ENCODE measurements at places on chromosomes 3 and 15.
A peak's percentile ranks its signal among the peaks of the same experiment; 100 is the strongest.

GRCh38 chr3:50111757-50112156 lies 23.0 kb downstream of the RBM5 start:
- DNase-seq, result no peak

- no peak for DNase-seq
Observed at GRCh38 chr3:41239587-41239986, 40.3 kb downstream of the CTNNB1 start.

GRCh38 chr3:142319094-142319493 lies 93.7 kb upstream of the GK5 start:
- no peak for DNase-seq

DNA sequence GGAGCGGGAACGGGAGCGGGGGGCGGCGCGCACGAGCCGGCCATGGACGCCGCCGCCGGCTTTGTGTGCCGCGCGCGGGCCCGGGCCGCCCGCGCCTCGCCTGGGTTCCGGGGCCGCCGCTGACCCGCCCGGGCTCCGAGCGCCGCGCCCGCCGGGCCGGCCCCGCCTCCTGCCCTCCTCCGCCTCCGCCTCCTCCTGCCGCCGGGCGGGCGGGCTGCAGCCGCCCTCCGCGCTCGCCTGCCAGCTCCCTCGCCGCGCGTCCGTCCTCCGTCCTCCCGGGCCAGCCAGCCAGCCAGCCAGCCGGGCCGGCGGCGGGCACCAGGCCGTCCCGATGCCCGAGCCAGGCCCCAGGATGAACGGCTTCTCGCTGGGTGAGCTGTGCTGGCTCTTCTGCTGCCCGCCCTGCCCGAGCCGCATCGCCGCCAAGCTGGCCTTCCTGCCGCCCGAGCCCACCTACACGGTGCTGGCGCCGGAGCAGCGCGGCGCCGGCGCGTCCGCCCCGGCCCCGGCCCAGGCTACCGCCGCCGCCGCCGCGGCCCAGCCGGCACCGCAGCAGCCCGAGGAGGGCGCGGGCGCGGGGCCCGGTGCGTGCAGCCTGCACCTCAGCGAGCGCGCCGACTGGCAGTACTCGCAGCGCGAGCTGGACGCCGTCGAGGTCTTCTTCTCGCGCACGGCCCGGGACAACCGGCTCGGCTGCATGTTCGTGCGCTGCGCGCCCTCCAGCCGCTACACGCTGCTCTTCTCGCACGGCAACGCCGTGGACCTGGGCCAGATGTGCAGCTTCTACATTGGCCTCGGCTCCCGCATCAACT lies at the start of gene ABHD17C:
Gene ABHD17C, plus strand, starts transcription at position 212 of the 812 bp plus-strand sequence. Its CDS starts 120 bp downstream, at position 332.
- DNase-seq, result peak; percentile 39

DNA sequence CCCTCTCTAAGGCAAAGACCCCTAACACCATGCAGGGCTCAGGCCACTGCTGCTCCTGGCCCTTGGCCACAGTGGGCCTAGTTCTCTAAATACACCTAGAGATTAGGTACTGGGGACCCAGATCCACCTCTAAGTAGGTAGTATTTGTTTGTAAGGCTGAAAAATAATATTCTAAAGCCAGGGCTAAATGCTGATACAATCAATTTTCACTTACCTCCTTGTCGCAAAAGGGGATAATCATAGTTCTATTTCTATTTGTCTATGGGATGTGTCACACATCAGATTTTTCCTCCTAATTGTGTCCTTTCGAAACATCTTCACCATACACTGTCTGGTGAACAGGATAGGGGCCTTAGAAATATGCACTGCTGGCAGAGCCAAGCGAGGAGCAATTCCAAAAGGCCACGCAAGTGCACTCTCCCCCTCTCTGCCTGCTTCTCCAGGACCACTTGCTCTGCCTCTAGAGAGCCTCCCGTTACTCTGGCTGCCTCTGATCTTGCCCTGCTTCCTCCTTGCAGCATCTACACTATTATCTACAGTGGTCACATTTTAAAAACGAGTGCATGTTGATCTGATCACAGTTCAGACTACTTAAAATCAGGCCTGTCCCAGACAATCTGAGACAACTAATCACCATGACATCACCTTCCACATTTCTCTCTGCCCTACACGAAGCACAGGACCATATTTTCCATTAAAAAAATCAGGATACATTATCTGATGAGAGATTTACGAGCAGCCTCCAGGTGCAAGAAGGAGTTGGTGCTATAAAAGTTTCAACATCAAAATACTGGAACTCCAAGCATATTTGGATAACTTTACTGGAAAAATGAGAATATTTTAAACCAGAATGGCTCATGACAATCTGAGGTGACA lies 115.4 kb downstream of the MYLK start:
- no peak for DNase-seq

GRCh38 chr3:64799606-64800005 lies 111.8 kb upstream of the ADAMTS9 start:
- DNase-seq, result no peak

- no peak for DNase-seq
Observed at GRCh38 chr3:48065035-48065434, 48.8 kb upstream of the MAP4 start.

- DNase-seq, result no peak
Observed at GRCh38 chr3:17091910-17092582, 207.3 kb downstream of the PLCL2 start.

DNA sequence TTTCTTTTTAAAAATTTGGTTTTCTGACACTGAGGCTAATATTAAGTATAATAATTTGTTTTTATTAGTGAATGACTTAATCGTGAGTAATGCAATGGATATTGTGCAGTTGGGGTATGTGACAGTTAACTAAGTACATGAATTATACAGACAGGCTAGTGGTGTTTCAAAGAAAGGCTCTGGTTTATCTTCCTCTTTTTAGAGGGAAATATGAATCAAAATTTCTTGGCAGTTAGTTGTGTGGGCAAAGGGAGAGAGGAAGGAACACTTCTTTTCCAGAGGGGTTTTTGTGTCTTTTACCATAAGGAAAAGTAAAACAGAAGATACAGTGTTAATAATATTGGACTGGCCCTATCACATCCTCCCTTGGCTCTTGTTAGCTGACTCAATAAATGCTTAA lies 2.7 kb downstream of the ZNF654 start:
- DNase-seq, result no peak

- no peak for DNase-seq
Observed at GRCh38 chr15:93801206-93801605, 430.2 kb upstream of the MCTP2 start.

DNA sequence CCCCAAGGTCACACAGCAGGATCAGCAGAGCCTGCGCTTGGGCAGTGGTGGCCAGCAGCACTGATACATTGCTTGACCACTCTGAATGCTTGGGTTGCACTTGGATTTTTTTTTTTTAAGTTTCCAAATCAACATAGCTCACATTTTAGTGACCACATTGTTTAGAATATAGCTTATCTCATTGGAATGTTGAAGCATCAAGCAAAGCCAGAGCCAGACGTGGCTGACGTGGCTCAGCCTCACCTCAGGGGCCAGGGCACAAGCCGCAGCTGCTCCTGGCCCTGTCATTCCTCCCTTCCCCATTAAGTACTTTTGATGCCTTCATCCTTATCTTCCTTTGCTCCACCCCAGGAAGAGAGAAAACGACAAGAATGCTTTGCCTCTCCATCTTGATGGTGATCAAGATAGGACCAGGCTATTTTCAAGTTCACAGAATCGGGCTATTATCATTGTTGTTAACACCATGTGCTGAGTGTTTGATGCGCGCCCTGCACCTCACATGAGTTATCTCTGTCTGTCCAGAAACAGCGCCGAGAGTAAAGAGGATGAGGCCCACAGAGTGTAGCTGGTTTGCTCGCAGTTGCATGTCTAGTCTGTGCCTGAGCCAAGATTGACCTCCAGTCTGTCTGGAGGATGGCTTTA lies 75.8 kb downstream of the AAGAB start:
- DNase-seq, result no peak

- DNase-seq, result no peak
Observed at GRCh38 chr3:25728101-25728500, 55.1 kb downstream of the NGLY1 start.

GRCh38 chr3:186845756-186846155 lies 3.2 kb downstream of the ADIPOQ start:
- DNase-seq, result no peak

- no peak for DNase-seq
Observed at GRCh38 chr3:53845881-53846133, 412 bp downstream of the CHDH start.

DNA sequence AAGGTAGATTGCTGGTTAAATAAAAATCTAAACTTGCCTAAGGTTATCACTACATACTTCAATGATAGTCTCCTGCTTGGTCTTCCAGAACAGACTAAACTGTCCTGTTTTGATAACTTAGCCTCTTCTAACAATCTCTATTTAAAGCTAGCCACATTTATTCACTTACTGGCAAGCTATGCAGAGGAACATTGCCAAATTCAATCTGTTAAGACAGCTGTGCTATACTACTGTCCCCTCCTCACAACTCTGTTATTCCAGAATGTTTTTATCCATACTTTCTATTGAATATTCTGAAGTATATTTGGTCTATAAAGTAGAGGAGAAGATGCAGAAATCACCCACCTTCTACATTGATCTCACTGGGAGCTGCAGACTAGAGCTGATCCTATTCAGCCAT lies 594.0 kb upstream of the CCDC54 start:
- no peak for DNase-seq

GRCh38 chr3:154098376-154098775 lies 22.8 kb upstream of the ARHGEF26 start:
- no peak for DNase-seq

- no peak for DNase-seq
Observed at GRCh38 chr3:139099968-139100817, 55.5 kb upstream of the PRR23C start.

DNA sequence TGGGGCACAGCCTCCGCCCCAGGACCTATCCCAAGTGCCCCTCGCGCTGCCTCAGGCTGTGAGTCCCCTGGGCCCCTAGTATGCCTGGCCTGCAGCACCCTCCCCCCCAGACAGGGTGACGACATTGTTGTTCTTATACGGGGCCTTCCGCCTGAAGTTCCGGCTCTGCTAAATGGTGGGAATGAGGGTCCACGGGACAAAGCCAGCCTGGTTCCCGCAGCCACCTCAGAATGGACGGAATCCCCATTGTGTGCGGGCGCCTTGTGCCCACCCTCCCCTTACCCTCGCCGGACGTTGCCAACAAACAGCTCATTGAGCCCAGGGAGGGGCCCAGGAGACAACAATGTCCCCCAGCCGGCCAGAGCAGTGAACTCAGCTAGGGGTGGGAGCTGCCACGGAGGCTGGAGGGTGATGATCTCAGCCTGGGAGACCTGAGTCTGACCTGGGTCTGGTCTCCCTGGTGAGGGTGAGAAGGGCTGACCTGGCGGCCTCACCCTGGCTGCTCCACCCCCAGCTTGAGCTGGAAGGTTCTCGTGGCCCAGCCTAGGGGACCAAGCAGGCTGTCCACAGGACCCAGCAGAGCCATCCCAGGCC lies 10.2 kb upstream of the DLL4 start:
- DNase-seq, result no peak

DNA sequence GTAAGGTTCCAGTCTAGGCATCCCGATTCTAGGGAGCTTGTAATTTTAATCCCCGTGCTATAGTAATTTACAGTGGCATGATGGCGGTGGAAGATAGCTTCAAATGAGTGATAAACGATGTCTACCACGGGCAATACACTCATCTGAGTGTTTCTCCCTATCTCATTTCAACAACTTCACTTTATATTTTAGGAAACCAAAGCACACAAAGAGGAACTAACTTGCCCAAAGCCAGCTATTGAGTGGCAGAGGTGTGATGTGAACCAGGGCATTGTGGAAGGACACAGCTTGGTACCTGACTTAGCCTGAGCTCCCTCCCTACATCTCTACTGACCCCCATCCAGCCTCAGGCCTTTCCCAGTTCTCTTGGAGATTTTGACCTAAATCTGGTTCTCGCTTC lies 16.9 kb upstream of the FILIP1L start:
- no peak for DNase-seq

- DNase-seq, result no peak
Observed at GRCh38 chr3:29143151-29143550, 137.7 kb upstream of the RBMS3 start.

DNA sequence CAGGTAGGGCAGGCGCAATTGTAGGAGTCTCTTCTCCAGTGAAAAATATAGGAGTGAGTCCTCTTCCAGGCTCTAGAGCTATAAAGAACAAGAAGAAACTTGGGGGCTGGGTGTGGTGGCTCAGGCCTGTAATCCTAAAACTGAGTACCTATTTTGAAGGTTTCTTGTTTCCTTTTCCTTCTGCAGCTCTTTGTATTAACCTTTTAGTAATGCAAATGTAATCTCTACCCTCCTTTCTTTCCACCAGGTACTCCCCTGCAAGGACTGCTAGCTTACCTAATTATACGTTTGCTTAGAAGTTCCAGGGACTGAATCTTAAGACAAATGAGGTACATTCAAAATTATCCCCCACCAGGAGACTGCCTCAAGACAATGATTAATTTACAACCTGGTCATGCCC lies 75.9 kb downstream of the CD47 start:
- DNase-seq, result no peak

- DNase-seq, result no peak
Observed at GRCh38 chr3:151926956-151927355, 53.5 kb downstream of the SUCNR1 start.

GRCh38 chr15:34616613-34617012 lies 33.2 kb upstream of the GOLGA8B start:
- DNase-seq, result no peak

DNA sequence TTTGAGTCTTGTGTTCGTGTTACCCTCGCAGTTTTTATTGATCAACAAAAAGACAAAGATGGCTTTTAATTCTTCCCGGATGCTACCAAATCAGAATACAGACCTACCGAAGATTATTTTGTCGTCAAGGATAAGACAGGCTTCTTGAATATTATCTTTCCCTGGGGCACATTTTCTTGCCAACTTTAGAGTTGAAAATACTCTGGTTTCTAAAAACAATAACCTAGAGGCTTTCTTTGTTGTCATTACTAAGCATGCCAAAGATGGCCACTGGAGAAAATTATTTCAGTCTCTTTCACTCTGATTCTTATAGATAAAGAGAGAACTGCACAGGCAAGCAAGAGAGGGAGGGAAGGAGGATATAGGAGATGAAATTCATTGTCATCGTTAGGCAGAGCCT lies 33.9 kb downstream of the OXNAD1 start:
- DNase-seq, result no peak

DNA sequence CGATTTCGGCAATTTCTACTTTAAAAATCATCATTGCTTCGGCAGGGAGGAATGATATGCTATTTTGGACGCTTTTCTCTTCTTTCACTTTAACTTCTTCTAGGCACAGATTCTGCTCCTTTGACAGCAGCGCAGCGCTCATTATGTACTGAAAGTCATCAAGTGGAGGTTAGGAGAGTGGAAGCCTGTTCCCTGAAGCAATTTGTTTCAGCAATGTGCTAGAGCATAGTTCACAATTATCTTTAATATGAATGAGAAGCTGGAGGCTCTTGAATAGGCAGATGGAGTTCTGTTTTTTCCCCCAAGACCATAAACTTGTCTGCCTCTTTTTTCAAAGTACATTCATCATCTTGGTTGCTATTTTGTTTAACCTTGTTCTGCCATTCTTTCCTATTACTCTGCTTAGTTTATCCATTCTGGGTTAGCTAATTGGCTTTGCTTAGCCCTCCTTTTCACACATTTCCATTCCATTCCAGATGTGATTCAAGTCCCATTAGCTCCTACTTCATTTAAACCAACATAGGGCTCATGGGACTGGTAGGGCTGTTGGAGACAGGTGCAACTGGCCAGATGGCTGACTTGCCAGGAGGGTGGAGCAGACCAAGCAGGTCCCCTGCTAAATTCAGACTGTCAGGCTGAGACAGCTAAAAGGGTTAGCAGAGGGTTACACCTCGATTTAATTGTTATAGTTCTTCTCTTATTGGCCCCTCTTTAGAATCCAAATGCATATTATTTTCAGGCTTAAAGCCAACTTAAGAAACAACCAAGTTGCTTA lies 534.7 kb upstream of the CBLB start:
- no peak for DNase-seq

- no peak for DNase-seq
Observed at GRCh38 chr15:87902772-87903426, 353.6 kb downstream of the NTRK3 start.

GRCh38 chr3:20125897-20126296 lies 60.1 kb downstream of the SGO1 start:
- no peak for DNase-seq
